ENCODE measurements at places on chromosomes 3 and 15.

GRCh38 chr15:63402498-63403253 lies 21.0 kb upstream of the CA12 start:
- no peak overlapping the region for H3K27ac ChIP-seq
- peaks cover 4% of the 10 kb centered on the region for H3K4me1 ChIP-seq
- no peaks in the 10 kb centered on the region for H3K36me3 ChIP-seq

GRCh38 chr3:128624526-128625138 lies 26.0 kb downstream of the RPN1 start:
- no peak for DNase-seq
- no peak overlapping the region for H3K4me3 ChIP-seq
- H3K36me3 ChIP-seq, result peaks cover 64% of the 10 kb centered on the region
- H3K27me3 ChIP-seq, result no peaks in the 10 kb centered on the region
- peak overlapping the region; percentile 69 for H3K27ac ChIP-seq

GRCh38 chr3:38834110-38834509 lies 18.1 kb upstream of the SCN10A start:
- H3K27me3 ChIP-seq, result no peaks in the 10 kb centered on the region
- H3K4me1 ChIP-seq, result peaks cover 9% of the 10 kb centered on the region
- H3K4me3 ChIP-seq, result no peak overlapping the region
- DNase-seq, result no peak
- no peak overlapping the region for H3K27ac ChIP-seq

DNA sequence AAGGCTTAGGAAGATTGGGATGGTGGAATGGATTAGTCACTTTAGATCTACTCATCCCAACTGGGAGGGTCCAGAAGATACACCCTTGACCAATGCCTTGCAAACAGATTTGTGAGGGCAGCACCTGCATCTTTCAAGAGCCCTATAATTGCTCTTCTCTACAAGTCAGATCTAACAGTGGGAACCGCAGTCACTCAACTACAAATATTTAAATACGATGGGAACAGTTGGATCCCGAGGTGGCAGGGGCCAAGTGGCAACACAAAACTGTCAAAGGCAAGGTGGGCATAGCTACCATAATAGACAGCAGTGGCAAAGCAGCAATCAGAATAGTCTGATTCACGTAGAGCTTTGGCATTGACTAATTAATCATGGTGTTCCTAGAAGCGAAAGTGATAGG lies 152.0 kb downstream of the TBC1D5 start:
- H3K4me1 ChIP-seq, result peaks cover 26% of the 10 kb centered on the region
- H3K27ac ChIP-seq, result peak overlapping the region; percentile 22
- H3K4me3 ChIP-seq, result no peak overlapping the region
- H3K36me3 ChIP-seq, result peaks cover 57% of the 10 kb centered on the region

DNA sequence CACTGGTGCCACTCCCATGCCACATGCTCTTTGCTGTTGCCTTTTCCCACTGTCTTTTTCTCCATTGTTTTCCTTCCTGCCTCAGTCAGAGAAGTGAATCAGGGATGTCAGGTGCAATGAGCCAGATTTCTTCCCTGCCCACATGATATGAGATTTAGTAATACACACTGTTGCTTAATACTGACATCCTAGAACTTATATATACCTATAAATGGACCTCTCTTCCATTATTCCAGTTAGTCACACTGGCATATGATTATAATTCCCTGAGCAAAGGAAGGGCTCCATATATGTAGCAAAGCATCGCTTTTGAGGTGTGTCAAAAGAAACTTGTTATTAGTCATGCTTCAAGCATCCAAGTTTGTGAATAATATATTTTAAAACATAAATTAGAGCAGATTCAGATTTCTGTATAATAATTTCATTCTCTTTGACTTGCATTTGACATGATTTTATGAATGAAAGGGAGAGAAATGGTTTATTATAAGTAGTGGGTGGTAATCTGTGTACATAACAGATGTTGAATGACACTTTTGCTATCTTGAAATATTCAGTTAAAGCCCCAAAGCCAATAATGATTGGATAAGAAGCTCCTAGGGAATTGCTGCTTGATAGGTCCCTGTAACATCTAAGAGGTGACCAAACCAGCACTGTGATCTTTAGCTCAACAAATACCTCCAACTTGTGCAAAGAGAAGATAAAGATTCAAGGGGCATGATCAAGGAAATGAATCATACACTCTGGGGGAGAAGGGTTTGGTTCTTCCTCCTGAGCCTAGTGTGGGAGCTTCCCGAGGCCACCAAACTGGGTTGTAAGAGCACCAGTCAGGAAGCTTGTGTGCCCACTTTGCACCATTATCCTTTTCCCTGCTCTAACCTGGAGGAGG lies 48.6 kb downstream of the CHST2 start:
- peaks cover 14% of the 10 kb centered on the region for H3K36me3 ChIP-seq
- DNase-seq, result no peak
- no peaks in the 10 kb centered on the region for H3K27me3 ChIP-seq
- no peak overlapping the region for H3K27ac ChIP-seq

GRCh38 chr3:168248383-168249204 lies 152.9 kb upstream of the GOLIM4 start:
- no peaks in the 10 kb centered on the region for H3K36me3 ChIP-seq
- H3K4me3 ChIP-seq, result peak overlapping the region; percentile 88
- no peak for DNase-seq
- peaks cover 16% of the 10 kb centered on the region for H3K4me1 ChIP-seq

- no peak for DNase-seq
- peaks cover 27% of the 10 kb centered on the region for H3K36me3 ChIP-seq
- H3K4me3 ChIP-seq, result no peak overlapping the region
- no peaks in the 10 kb centered on the region for H3K4me1 ChIP-seq
Observed at GRCh38 chr3:11363715-11364114, 91.5 kb downstream of the ATG7 start.

DNA sequence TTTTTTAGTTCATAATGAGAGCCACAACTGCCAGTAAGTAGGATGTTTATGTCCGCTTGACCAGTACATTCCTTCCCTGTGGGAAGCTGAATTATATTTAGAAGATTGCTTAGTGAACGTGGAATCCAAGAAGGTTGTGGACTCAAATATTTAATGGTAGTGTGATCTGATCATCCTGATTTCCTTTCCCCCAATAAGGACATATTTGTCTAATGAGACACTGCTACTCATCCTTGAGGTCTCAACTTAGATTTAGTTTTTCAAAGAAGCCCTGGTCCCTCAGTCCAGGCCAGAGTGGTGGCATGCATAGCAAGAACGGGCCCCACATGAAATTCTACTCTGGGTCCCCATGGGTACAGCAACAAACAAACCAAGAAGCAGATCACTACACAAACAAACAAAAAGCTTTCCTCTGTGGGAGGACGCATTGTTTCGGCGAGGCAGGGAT lies 60.8 kb downstream of the USP13 start:
- no peak overlapping the region for H3K4me3 ChIP-seq
- no peak for DNase-seq
- H3K27ac ChIP-seq, result no peak overlapping the region
- peaks cover 24% of the 10 kb centered on the region for H3K36me3 ChIP-seq
- H3K4me1 ChIP-seq, result peaks cover 3% of the 10 kb centered on the region

DNA sequence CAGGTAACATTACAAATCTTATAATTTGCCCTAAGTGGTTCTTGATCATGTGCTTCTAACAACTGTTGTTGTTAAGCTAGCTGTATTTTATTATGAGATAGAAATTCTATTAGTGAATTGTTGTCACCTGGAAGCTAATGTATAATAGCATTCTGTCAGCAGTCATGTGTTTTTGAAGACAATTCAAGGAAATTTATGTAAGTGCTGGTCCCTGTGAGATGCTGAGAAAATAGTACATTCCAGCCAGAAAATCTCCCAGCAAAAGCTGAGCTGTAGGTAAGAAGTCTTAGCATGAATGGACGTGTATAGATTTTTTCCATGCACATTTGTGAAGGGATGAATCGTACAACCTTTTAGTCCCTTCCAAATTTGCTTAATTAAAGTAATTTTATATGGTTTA lies 120.0 kb upstream of the C15orf61 start:
- H3K36me3 ChIP-seq, result no peaks in the 10 kb centered on the region
- H3K27me3 ChIP-seq, result no peaks in the 10 kb centered on the region
- no peaks in the 10 kb centered on the region for H3K4me1 ChIP-seq
- DNase-seq, result no peak

DNA sequence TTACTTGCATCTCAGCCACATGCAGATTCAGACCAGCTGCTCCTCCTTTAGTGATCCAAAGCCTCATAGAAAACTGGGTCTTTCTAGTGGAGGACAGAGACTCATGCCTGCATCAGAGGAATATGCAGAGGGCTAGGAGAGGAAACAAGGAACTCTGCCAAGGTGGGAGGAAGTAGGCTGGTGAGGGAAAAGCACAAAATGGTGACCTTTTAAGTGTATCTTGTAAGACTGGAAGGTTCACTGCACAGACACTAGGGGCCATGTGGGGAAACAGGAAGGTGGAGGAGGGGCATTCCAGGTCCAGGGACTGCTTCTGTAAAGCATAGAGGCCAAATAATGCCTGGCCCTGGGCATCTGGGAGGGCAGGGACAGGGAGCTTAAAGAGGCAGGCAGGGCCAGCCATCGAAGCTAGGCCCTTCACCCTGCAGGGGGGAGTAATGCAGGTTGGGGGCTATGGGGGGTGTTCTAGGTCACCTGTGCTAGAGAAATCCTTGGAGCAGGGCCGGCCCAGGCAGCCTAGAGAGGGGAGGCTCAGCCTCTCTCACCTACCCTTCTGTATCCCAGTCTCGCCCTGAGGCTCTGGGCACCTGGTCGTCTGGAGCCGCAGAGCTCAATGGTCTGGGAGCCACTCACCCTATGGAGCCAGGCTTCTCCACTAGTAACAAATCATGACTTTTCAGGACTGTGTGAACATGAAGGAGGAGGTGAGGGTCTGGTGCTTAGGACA lies 117.7 kb downstream of the DNAJB8 start:
- peak; percentile 5 for DNase-seq
- H3K4me3 ChIP-seq, result peak overlapping the region; percentile 8
- H3K4me1 ChIP-seq, result peaks cover 16% of the 10 kb centered on the region
- H3K36me3 ChIP-seq, result peaks cover 14% of the 10 kb centered on the region
- peak overlapping the region; percentile 68 for H3K27ac ChIP-seq
- H3K27me3 ChIP-seq, result no peaks in the 10 kb centered on the region

DNA sequence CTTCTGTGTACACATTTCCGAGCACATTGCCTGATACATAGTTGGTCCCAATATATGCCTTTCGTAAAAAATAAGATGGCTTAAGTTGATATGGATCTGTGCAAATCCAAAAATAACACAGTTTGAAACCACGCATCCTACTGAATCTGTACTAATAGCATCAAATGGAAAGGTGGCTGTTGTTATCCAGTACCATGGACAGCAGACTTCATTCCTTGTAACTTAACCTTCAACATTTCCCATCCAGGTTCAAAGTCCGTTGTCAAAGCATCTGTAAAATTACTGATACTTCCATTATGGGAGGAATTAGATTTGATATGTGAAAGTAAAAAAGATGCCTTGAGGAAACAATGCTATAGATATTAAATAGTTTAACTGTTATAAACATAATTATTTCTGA lies 65.5 kb upstream of the C3orf49 start:
- no peaks in the 10 kb centered on the region for H3K27me3 ChIP-seq
- peaks cover 1% of the 10 kb centered on the region for H3K4me1 ChIP-seq
- H3K36me3 ChIP-seq, result no peaks in the 10 kb centered on the region
- no peak for DNase-seq
- no peak overlapping the region for H3K4me3 ChIP-seq
- no peak overlapping the region for H3K27ac ChIP-seq

GRCh38 chr3:151816091-151816604 lies 2.2 kb downstream of the AADAC start:
- H3K36me3 ChIP-seq, result no peaks in the 10 kb centered on the region
- H3K27me3 ChIP-seq, result peaks cover 4% of the 10 kb centered on the region
- no peak for DNase-seq
- no peaks in the 10 kb centered on the region for H3K4me1 ChIP-seq
- no peak overlapping the region for H3K4me3 ChIP-seq

DNA sequence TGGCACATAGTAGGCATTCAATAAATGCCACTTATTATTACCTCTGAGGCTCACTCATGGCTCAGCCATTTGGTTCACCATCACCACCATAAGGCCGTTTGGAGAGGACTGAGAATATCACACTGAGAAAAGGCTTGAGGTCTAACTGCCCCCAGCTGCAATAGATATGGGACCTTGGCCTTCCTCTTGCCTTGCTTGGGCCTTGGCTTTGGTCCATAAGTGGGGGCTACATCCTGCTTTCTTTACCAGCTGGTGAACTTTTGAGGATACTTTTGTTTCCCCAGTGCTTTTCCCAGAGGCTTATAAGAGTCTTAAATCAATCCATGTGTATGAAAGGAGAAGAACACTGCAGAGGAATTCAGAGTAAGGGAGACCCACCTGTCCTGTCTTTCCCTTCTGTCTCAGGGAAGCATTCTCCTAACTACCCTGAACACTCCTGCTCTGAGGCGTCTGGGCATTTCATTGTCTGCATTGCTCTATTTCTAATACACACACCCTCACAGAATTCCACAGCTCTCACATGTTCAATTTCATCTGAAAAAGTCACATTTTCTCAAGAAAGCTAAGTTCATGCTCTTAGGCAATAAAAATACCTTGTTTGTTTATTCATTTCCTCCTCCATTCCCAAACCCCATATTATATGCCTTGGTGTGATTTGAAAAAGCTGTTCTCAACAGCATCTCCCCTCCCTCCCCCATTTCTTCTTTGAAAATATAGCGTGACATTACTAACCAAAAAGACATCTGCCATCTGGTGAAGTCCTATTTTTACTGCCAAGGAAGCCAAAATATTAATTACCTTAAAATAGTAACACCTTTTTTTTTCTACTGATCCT lies 22.5 kb upstream of the KCNMB2 start:
- H3K27me3 ChIP-seq, result no peaks in the 10 kb centered on the region
- no peak for DNase-seq
- H3K4me3 ChIP-seq, result no peak overlapping the region
- H3K36me3 ChIP-seq, result no peaks in the 10 kb centered on the region

GRCh38 chr3:27380433-27381357 lies 11.5 kb upstream of the NEK10 start:
- no peak for DNase-seq
- no peaks in the 10 kb centered on the region for H3K4me1 ChIP-seq
- H3K27ac ChIP-seq, result no peak overlapping the region
- H3K4me3 ChIP-seq, result no peak overlapping the region
- peaks cover 32% of the 10 kb centered on the region for H3K36me3 ChIP-seq

- no peaks in the 10 kb centered on the region for H3K27me3 ChIP-seq
- H3K36me3 ChIP-seq, result peaks cover 66% of the 10 kb centered on the region
- DNase-seq, result no peak
- no peak overlapping the region for H3K27ac ChIP-seq
- H3K4me1 ChIP-seq, result peaks cover 5% of the 10 kb centered on the region
- no peak overlapping the region for H3K4me3 ChIP-seq
Observed at GRCh38 chr3:126022741-126023359, 53.9 kb downstream of the ROPN1B start.
